ENCODE measurements at places on chromosomes 16 and 17.

- no peak for DNase-seq
Measured at GRCh38 chr17:17672453-17673368, 8.5 kb upstream of the RAI1 start.

DNA sequence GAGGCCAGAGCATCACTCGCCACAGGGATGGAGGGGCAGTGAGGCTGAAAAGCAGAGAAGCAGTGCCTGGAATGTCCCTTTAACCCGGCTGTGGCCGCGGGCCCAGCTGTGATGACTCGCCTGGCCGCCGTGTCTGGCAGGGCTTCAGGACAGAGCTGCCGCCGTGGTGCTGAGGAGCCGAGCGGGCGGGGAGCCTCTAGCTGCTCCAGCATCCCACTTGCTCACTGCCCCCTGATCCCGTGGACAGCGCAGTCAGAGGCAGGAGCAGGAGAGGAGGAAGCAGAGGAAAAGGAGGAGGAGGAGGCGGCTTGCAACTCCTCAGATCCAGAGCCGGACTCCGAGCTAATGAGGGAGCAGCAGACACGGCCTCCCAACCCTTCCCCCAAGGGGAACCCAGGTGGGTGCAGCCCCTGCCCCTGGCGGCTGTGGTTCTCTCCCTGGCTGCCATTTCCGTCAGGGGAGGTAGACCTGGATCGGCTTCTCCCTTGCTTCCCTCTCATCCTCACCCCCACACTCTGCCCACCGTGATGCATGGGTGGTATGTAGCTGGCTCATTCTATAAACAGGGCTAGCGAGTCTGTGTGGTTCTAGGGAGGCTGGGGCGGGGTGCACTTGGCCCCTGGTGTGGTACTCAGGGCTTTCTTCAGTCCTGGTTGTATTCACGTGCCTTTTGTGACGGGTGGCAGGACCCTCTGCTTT is 165.7 kb downstream of the CMIP start:
- DNase-seq, result no peak

GRCh38 chr17:68054296-68054900 is 18.9 kb downstream of the KPNA2 start:
- no peak for DNase-seq

DNA sequence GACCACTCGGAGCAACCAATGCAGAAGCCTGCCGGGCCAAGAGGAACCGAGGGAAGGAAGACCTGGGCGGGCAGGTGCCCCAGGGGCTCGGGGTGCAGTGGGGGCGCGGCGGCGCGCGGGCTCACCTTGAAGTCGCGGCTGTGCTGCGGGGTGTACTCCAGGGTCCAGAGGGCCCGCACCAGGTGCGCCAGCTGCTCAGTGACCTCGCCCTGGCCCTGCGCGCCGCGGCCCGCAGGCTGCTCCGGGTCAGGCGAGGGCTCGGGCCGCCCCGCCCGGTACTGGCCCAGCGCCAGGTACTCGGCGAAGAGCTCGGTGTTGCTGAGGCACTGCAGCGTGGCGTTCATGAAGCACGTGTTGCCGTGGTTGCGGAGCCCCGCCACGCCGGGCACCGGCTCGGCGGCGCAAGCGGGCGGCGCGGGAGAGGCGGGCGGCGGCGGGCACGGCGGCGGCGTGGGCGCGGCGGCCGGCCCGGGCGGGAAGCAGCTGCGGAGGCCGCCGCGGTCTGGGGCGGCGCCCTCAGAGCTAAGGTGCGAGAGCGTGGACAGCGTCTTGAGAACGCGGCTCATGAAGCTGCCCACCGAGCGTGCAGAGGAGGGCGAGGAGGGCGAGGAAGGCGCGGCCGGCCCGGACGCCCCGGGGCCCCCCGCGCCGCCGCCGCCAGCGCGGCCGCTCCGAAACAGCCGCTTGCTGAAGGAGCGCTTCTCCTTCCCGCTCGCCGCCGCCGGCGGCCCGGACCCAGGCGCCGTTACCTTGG is 562 bp downstream of the USP31 start:
- DNase-seq, result no peak

DNA sequence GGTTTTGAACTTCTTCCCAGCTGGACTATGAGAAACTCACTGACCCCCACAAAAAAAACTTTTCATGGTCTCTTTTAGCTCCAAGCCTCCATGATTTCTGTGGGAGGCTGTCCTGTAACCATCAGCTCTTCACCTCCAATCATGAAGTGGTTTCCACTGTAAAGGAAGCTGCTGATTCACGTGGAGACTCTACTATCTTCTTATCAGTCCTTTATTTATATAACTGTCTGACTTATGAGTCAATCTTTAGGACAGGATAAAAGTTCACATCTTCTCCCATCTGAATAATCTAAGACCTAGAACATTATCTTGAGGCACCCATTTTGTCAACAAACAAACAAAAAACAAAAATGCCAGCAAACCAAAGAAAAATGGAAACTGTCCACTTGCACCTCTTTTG is 409.9 kb downstream of the SLC39A11 start:
- DNase-seq, result no peak

DNA sequence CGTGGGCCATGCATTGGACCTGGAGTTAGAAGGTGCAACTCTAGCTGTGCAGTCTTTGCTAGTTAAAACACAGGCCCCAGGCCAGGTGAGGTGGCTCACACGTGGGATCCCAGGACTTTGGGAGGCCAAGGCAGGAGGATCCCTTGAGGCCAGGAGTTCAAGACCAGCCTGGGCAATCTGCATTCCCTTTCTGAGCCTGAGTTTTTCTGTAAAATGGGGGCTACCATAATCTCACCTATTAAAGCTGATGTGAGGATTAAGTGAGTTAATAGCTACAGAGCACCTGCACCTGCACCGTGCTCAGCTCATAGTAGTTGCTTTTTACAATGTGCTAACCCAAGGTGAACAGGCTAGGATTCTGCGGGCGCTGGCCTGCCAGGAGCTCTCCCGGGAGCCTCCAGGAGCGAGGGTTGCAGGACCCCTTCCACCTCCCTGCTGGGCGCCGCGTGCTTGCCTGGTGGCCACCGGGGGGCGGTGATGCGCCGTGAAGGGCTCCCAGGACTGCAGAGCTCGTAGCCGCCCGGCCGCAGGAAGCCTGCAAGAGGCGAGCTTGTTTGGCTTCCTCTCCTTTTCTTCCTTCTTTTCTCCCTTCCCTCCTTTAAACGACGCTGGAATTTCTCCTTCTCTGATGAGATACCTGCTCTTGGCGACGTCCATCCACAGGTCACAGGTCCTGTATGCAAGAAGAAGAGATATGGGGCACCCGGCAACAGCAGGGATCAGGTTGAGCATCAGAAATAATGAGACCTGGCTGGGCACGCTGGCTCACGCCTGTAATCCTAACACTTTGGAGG is 51.3 kb downstream of the ZFP90 start:
- DNase-seq, result no peak

GRCh38 chr17:73481676-73482075 is 162.6 kb downstream of the SDK2 start:
- no peak for DNase-seq

DNA sequence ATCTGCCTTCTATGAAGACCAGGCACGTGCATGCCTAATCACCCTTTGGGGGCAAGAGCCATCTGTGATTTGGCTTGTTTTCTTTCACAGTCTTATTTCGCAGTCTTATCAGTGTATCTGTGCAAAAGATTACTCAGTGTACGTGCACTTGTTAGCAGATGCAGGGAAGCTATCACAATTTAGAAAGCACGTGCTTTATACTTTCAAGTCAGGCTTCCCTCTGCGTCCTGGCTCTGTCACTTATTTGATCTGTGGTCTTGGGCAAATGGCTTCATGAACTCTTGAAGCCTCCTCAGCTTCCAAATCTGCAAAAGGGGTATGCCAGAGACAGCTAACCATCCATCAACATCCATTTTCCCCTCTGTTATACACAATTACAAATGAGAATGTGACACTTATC is 246.4 kb downstream of the XYLT1 start:
- DNase-seq, result no peak

DNA sequence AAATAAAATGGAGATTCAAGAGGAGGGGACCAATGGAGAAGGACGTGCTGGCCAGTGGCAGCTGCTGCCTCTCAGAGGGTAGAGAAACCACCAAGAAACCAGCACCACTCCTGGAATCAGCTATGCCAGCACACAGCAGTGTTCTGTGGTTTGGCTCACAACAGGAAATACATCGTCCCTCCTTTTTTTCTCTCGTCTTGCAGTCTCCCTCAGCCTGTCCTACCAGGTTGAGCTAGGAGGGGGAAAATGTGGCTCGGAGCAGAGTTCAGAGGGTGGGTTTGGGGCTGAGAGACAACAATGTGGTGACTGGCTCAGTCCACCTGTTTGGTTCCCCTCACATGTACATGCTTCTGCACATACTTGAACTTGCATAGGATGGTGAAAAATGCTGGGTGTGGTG is 19.9 kb upstream of the SLC16A5 start:
- no peak for DNase-seq

DNA sequence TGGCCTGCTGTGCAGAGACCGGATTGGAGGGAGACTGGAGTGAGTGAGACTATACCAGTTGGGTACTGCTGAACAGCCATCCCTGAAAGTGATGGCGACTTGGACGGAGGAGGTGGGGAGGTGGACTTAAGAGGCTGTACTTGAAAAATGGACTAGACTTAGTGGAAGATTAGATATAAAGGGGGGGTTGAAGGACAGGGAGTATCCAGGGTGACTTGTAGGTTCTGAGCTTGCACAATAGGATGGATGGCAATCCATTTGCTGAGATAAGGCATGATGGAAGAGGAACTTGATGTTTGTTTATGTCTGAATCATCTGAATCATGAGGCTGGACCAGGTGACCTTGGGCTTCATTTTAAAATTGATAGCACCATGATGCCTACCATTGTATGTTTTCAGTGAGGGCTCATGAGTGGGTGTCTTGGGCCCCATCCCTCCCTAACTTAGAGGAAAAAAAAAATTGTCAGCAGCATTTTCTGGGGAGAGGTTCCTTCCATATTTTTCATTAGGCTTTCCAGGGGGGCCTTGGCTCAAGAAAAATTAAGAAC is 41.2 kb downstream of the PRKCA start:
- no peak for DNase-seq

DNA sequence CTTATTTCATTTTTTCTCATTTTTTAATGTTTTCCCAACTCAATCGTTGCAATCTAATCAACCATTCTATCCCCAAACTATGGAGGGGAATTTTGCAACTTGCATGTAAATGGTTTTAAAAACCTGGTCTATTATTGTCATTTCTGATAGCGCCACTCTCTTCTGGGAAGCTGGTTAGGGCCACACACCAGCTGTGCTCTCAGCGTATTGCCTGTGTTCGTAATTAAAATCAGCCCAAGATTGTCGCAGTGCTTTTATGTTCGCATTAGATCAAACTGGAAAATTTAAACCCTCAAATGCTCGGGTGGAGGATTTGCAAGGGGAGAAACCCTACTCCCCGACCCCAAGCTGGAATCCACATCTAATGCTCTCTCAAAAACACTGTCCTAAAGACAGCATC is 123.5 kb upstream of the CACNG5 start:
- no peak for DNase-seq

DNA sequence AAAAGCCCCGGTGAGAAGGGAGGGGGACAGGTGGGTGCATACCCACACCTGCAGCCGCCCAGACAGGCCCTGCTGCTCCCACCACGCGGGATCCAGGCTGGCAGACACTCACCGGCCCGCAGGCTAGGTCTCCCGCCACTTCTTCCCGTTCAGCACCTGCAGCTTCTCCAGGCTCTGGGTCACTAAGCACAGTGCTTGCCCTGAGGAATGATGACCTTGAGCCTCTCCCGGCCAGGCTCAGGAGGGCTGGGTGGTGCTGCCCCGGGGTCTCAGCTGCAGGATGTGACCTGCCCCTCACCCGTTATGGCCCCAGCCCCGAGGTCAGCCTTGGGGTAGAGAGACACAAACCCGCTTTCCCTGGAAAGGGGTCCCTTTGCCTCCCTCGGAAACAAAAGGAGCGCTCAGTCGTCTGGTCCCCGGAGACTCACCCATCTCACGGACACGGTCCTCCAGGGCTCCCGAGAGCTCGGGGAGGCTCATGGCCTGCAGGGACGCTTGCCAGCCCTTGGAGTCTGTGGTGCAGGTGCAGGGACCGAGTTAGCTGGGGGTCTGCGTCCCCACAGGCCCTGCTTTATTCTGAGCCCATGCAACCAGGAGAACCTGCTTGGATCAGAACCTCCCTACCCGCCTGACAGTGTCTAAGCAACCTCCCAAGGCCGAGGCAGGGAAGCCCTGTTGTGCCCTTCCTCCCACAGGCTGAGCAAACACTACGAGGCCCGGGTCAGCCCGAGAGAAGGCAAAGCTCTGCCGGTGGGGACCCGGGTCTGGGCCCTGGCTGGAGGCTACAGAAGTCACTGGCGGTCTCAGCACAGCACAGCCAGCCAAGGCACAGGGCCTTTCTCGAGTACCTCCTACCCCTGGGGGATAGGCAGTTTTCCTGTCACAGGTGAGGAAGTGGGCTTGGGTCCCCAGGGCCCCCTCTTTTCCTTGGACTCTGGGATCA is 3.8 kb downstream of the NUDT16L1 start:
- DNase-seq, result no peak

GRCh38 chr16:22217890-22218730 is 12.0 kb downstream of the EEF2K start:
- DNase-seq, result no peak

GRCh38 chr16:13999071-13999894 is 71.8 kb upstream of the MRTFB start:
- DNase-seq, result no peak

GRCh38 chr16:89314357-89314756 is 96.9 kb downstream of the ZNF778 start:
- no peak for DNase-seq

GRCh38 chr17:60231234-60231633 is 81.5 kb downstream of the CA4 start:
- DNase-seq, result no peak

DNA sequence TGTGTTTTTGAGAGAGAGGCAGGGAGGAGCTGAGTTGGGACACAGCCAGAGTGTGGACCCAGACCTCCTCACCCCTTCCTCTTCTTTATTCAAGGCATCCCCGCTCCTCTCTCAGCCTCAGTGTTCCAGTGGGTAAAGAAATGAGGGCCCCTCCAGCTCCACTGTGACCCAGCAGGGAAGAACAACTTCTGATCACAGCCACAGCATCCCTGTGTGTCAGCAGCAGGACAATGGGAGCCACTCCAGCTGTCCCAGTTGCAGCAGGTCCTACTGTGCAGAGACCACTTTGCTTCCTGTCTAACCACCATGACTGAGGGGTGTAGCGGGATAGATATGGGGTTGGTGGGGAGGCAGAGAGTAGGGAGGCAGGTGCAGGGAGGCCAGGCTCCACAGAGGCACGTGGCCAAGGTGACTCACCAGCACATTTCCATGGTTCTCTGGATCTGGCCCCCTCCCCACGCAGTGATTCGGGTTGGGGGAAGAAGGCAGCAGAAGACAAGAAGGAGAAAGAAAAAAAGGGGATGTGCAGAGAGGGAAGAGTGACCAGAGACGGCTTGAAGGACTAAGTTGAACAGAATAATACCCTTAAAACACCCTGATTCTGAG is 24.5 kb downstream of the PIK3R5 start:
- no peak for DNase-seq

- no peak for DNase-seq
Measured at GRCh38 chr17:45747911-45748310, 36.2 kb upstream of the CRHR1 start.

GRCh38 chr17:7562208-7562605 is 488 bp downstream of the SENP3 start:
- no peak for DNase-seq

- no peak for DNase-seq
Measured at GRCh38 chr16:20674684-20675487, 22.6 kb downstream of the ACSM1 start.

- no peak for DNase-seq
Measured at GRCh38 chr16:46897471-46897870, 13.3 kb downstream of the GPT2 start.

GRCh38 chr17:3788200-3788599 is 12.8 kb downstream of the ITGAE start:
- DNase-seq, result no peak
